Cardiac septum (tissue), 1 donor: ENCODE measurements at places on chromosomes 6 and 20. TPM values are rescaled to one million over a fixed set of nuclear protein-coding genes. Genes with fewer than 3 reads are reported as not detected.

DNA sequence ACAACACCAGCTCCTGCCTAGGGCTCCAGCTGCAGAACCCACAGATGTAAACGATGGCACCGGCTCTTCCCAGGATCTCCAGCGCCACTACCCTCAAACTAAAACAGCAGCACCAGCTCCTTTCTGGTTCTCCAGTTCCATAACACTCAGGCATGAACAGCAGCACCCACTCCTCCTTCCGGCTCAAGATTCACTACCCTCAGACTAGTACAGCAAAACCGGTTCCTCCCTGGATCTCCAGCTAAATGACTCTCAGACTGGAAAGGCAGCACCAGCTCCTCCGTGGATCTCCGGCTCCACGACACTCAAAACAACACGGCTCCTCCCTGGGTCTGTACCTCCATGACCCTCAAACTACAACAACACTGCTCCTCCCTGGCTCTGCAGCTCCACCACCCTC is 325.0 kb downstream of the PREX1 start:
- DNase-seq: no peak

F13A1 gene
- total RNA-seq: 50.9 TPM

GRCh38 chr20:56428410-56428809 is 16.4 kb downstream of the CASS4 start:
- peak; percentile 6 for DNase-seq

DNA sequence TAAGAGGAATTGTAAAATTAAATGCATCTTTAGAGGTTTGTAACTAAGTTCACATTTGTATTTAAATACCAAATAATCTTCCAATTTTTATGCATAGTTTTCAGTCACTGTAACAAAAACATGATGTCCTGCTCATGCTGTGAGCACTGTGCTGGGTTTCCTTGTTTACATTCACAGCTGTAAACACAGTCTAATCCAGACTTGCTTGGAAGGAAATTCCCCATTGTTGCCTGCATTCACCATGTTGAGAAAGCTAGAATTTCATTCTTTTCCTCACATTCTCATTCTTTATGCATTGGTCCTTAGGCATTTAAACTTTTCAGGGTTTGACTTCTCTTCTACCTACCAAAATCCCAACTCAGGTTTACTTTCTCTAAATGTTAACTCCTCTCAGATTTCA is 242.0 kb upstream of the TBX18 start:
- no peak for DNase-seq

- DNase-seq: no peak
These were observed 125.4 kb upstream of the GPR6 start for GRCh38 chr6:109852713-109853112.

SNX21 gene
- 19.5 TPM for total RNA-seq

BAK1 gene
- 18.8 TPM for total RNA-seq

DNA sequence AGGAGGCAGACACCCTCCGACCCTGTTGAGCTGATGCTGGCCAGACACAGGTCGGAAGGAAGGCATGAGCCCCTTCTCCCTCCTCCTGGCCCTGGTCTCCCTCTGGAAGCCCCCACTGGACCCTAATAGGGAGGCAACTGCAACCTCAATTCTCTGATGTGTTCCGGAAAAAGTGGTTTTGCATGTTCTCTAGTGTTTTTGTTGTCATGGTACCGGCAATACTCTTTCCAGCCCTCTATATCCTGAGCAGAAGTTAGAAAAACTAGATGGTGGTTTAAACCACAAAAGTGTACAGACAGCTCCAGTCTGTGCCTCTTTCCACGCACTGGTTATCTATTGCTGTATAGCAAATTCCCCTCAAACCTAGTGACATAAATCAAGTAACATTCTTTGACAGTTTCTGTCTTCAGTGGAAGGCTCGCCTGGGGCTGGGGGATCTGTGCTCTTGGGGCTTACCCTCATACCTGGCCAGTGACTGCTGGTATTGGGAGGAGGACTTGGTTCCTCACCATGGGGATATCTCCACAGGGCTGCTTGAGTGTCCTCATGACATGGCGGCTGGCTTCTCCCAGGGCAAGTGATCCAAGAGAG is 37.0 kb downstream of the SYTL3 start:
- DNase-seq: no peak

BMP7 gene
- total RNA-seq: 2.7 TPM

DLL1 gene
- total RNA-seq: 6.4 TPM

CST9 gene
- total RNA-seq: not detected

DNA sequence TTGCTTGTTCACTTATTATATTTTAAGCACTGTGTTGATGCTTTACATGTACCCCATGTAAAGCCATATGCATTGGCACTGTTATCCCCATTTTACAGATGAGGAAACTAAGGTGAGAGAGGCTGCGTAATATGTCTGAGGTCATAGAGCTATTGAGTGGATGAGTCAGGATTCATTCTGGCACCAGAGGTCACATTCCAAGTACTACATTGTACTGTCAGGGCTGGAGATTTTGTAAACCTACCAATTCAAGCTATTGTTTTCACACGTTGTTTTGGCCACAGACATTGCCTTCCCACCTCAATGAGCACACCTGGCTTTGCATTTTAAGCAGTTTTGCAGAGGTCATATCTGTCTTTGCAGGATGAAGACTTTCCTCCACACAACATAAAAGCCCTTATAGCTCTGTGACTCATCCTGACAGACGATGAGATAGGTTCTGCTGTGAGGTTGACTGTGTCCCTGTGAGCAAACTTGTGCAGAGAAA is 33.2 kb downstream of the ANKS1A start:
- no peak for DNase-seq

LRRN4 gene
- 0.11 TPM for total RNA-seq

DNA sequence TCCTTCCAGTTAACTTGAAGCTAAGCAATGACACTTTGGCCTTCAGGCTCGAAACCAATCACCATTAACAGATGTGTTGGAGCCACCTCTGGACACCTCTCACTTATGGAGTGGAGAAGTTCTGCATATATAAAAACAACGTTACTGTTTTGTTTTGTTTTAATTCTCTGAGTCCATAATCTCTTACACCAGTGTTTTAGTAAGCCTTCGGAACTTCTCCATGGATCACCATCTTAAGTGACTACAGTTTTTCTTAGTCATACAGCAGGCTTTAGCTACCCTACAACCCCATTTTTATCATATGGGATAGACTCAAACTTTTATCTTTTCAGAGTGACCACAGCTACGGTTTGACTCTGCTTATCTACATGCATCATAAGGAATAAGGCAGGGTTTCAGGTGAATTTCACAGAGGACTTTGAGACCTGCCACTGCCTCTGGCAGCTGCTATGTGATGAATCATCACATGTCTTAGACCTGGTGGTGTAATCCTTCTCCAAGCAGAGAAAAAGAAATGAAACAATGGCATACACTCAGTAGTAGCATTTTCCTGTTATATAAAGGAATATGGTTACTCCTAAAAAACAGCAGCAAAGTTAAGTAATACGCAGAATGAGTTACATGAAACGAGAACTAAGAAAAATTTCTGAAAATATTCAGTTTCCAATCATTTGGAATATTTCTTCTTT is 5.5 kb upstream of the HDDC2 start:
- DNase-seq: no peak

DNA sequence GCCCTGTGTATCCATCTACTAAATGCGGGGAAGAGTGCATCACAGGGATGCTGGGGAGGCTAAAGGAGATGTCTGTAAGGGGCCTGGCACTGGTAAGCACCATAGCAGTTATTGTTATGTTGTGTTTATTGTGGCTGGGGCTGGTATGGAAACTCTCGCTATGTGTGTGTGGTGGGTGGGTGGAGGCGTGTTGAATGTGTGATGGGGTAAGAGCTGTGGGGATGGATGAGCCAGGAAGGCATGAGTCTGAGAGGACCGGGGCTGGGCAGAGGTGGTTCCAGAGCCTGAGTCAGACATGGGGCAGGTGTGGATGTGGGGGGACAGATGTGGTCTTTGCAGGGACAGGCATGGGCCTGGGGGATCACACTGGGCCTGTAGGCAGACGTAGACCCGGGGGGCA is 88.1 kb downstream of the GRM4 start:
- no peak for DNase-seq

DNA sequence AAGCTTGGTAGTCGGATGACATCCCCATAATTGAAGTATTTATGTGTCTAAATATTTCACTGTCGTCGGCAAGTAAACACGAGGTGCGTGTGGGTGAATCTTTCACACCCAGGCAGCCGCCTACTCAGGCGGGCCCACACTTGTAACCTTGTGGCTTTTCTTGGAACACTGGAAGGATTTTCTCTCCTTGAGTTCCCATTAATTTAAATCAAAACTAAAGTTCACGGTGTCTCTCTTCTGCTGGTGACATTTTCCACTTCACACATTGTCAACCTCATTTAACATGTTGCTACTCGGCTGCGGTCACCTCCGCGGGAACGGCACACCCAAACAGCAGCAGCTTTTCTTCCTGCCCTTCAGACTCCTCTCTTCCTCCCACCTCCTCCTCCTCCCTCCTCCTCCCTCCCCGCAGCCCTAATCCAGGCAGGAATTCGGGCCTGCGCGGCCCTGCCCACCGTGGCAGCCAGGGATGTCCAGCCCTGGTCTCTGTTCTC is 336.6 kb downstream of the QKI start:
- no peak for DNase-seq

GRCh38 chr20:51832276-51832675 is 30.0 kb upstream of the SALL4 start:
- peak; percentile 63 for DNase-seq

GRCh38 chr6:105459049-105459448 is 56.2 kb upstream of the PREP start:
- DNase-seq: no peak

- no peak for DNase-seq
These were observed 3.6 kb downstream of the BPI start for GRCh38 chr20:38307371-38308046.

RIN2 gene
- 63.9 TPM for total RNA-seq

DNA sequence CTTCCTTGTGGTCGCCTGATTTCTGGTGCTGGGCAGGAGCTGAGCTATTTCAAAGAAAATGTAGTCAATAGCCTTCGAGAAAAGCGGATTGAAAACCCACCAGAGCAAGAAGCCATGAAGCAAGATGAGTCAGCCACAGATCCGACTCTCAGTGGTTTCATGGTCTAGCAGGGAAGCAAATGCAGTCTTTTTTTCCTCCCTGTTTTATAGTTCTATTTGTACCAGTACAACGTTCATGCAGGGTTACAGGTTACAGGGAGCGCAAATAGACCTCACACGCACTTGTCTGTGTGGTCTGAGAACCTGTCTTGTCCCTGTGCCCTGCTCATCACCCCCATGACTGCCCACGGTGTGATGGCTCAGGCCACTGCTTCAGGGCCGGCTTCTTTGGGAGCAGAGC is 309.8 kb upstream of the SUPT3H start:
- DNase-seq: no peak

- no peak for DNase-seq
These were observed 68.3 kb downstream of the NPEPL1 start for GRCh38 chr20:58760856-58761255.

DNA sequence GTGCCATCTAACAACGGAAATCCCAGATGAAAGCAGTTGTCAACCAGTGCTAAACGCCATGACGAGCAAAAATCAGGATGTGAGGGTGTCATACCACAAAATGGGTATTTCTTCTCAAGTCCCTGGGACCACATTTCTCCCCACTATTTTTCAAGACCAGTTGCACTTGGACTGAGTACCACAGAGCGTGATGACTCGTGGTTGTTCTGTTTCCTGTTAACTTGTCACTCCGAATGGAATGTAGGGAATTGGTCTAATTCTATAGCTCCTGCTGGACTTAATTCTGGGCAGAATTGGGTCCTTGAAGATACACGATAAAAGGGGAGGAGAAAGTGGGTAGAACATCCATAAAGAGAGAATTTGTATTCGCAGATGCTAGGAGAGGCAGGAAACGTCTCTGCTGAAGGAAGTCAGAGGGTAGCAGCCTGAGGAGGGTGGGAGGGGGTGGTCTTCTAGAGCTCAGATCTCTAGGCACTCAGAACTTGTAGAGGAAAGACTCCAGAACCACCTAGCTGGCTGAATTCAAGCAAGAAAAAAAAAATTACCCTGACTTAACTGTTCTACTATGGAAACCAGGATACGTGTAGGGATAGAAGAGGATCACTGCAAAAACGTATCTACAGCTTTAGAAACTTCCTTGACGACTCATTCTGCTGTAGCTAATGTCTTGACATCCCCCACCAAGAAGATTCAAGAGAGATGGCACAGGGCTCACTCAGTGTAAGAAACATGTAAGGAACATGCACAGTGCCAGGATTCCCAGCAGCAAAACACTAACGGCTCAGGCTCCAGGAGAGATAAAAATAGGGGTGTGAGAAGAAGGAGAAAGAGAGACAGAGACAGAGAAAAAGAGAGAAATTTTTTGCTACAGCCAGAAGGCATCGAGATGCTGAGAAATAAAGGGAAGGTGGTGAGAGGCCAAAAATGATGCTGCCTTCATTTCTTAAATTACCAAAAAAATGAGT is 494.7 kb downstream of the CD83 start:
- DNase-seq: no peak

CST4 gene
- total RNA-seq: not detected

DNA sequence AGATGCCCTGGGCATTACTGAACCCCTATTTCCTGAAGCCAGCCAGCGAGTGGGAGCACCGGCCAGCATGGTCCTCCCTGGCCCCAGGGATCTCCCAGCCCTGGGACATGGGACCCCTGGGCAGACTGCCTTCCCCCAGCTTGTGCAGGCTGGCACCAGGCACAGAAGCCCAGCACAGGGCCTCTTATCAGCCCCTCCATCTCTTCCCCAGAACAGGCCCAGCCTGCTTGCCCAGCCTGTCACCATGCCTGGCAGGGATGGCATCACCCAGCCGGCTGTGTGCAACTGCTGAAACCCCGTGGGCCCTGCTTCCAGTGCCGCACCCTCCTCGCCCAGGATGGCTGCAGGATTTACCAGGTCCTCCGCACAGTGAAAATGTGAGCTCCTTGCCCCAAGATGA is 6.1 kb upstream of the OSBPL2 start:
- no peak for DNase-seq

DNA sequence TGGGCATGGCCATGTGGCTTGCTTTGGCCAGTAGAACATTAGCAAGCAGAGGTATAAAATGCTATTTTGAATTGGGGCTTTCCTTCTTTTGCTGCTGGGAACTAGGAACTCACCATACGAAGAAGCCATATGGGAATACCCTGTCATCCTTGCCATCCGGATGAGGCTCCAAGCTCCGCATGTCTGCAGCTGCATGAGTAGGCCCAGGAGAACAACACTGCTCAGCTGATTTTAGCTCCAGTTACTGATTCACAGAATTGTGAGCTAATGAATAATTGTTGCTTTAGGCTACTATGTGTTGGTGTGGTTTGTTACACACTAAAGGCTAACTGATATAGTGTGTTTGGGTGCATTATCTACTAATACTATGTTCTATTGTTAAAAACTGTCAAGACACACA is 2.7 kb upstream of the PLCB4 start:
- DNase-seq: no peak

GRCh38 chr6:69098910-69099309 is 463.8 kb downstream of the ADGRB3 start:
- DNase-seq: no peak

DNA sequence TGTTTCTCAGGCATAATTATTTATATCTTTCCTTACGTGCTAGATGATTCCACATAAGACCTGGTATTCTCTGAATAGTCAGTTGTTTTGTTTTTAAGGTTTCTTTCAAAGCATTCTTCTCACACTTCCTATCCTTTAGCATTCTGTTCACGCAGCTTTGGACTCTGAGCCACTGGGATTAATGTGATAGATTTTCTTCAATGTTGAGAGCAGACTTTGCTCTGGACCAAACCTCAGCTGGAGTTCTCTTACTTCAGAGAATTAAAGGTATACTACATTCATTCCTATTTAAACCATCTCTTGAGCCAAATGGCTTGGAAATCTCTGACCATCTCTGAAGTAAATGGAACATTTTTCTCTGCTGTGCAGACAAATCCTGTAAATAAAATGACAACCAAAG is 70.7 kb upstream of the TRAF3IP2 start:
- no peak for DNase-seq

TCF15 gene
- 4.8 TPM for total RNA-seq
